ENCODE measurements at places on chromosomes 7 and 10.

DNA sequence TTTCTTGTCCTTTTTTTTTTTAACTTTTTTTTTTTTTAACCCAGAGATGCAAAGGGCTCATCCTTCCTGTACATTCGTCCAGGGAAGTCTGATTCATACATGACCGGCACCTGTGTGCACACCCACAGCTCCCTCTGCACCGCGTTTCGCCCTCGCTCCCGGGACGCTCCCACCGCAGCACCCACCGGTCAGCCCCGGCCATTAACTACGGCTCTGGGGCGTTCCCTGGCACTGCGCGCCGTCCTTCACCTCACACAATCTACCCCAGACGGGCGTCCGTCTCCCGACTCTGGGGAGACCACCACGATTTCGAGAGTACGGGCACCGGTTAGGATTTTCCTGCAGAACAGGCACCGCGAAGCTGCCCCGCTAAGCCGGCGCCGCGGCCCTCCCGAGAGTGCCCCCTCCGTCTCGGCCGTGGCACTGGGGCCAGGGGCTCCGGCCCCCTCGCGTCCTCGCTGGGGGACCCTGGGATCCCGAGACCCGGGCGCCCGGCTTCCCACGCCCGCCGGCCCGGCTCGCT is 452 bp downstream of the ATE1 start:
- peak; percentile 72 for DNase-seq

DNA sequence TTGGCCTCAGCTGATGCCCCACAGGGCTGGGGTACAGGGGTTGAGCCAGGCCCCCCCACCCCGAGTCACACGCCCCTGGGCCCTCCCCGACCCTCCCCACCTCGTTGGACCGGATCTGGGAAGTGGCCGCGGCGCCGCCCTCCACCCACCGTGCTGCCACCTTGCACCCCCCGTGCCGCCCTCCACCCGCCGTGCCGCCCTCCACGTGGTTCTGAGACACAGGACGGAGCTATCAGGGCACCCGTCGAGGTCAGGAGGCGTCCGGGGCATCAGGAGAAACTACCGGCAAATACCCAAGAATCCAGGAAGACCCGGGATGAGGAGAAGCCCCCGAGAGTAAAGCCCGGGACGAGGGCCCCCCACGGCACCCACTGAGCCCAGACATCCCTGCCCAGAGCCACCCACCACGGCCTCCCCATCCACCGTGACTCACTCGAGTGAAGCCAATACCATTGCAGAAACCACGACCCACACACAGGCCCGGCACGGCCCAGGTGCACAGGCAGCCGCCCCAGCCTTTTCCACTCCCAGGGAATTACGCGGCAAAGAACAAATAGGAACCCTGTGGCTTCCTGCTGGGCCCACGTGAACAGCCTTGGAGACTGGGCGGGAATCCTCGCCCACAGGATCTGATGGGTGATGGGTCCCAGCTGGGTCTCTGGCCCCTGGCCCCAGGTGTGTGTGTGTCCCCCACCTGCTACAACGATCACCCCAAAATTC is 34.0 kb downstream of the ADAP1 start:
- DNase-seq, result no peak

- DNase-seq, result no peak
These were observed 10.5 kb upstream of the GUSB start for GRCh38 chr7:65992526-65992925.

- no peak for DNase-seq
These were observed 402.6 kb downstream of the SORCS1 start for GRCh38 chr10:106761906-106762305.

GRCh38 chr7:80536426-80536825 is 24.6 kb upstream of the GNAT3 start:
- DNase-seq, result no peak

DNA sequence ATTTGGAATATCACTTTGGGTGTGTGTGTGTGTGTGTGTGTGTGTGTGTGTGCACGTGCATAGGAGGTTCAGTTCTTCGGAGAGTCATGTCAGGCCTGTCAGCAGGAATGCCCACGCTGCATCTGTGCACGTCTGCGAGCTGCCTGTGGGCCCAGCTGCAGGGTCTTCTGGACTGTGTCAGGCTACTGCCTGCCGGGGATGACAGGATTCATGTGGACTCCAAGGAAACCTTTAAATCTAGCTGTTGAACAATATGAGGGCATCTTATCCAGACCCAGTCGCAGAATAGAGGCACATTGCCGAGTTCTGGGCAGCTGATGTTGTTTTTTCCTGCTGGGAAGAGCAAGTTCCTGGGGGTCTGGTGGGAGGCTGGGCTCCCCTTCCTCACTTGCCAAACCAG is 19.0 kb downstream of the AQP1 start:
- DNase-seq, result no peak

DNA sequence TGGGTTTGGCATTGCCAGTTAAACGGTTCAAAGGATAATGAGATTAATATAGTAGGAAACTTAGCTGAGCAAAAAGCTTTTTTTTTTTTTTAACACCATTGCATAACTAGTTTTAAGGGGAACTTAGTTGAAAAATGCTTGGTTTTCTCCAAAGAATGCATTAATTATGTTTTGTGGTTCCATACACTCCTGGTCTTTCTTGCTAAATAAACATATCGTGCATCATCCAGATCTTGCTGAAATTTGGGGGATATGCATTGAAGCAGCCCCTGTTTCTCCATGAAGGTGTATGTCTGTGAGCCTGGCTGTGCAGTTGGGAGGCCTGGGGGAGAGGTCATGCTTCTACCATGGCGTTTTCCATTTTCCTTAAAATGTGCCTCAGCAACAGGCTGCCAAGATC is 558.2 kb upstream of the GALNT17 start:
- no peak for DNase-seq

DNA sequence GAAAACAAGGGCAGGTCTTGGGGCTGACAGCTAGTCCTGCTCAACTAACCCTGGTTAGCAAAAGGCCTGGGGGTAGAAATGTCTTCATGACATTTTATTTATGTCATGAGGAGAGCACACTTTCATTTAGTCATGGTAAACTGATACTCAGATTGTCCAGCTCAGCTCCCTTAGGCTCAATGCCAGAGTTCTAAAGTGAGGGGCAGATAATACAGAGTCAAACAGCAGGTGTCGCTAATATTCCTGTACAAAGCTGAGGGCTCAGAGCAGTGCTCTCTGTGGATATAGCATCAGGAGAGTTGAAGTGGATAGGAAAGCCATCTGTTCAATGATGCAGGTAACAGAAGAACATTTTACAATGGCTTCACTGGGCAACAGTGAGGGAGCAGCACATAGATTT is 26.8 kb upstream of the CALCR start:
- no peak for DNase-seq

- no peak for DNase-seq
These were observed 253.1 kb upstream of the SHH start for GRCh38 chr7:156065400-156065799.

DNA sequence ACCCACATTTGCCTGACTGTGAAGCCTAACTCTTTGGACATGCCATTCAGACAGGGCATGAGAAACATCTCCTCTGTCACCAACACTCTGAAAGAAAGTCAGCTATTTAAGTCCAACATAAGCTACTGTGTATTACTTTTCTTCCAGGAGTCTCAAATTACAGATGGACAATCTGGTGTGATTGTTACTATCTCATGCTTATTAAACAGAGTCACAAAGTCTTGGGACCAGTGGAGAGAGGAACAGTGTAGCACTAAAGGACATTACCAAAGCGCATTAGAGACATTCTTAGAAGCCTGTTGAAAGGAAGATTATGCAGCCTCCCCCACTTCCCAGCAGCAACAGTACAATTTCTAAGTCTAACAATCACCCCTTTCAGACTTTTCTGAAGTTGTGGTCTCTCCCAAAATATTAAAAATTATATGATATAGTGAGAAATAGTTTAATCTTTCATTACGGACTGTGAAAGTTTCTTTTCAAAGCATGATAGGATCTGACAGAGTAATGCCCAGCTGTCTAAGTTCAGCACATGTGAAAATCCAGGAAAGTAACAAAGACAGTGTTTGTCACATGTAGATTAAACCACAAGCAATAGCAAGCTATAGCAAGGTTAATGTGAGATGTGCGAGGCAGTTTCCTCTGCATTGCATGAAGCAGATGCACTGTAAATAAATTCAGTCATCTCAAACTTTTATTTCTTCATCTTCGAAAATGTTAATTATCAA is 280.9 kb upstream of the FZD8 start:
- no peak for DNase-seq

DNA sequence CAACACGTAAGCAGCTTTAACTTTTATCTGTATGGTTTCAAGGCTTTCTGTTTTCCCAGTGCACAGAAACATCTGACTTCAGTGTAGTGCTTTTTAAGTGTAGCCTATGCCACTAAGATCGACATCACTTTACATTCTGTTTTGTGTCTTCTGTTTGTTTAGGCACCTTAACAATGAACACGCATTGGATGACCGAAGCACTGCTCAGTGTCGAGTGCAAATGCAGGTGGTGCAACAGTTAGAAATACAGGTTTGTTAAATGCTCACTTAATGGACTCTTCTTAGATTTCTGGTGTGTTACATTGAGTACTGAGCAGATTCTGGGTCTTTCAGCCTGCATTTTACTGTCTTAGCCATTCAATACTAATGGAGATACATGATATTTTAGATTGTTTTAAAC is 237.4 kb downstream of the FOXP2 start:
- DNase-seq, result no peak

DNA sequence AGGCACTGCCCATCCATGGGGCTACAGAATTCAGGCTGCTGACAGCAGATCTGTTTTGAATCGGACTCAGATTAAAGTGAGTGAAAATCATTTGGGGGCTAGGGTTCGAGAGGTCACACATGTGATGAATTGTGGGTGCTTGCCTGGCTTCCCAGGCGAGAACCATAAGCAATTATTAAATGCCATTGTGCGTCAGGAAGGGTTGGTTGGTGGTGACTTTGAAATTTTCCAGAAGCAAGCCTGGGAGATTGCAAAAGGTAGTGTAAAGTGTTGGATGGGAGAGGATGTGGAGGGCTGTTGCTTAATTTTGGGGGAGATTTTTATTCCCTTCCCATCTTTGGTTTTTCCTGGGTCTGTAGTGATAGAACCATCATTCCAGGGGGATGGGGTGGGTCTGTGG is 34.6 kb downstream of the LRMDA start:
- no peak for DNase-seq

DNA sequence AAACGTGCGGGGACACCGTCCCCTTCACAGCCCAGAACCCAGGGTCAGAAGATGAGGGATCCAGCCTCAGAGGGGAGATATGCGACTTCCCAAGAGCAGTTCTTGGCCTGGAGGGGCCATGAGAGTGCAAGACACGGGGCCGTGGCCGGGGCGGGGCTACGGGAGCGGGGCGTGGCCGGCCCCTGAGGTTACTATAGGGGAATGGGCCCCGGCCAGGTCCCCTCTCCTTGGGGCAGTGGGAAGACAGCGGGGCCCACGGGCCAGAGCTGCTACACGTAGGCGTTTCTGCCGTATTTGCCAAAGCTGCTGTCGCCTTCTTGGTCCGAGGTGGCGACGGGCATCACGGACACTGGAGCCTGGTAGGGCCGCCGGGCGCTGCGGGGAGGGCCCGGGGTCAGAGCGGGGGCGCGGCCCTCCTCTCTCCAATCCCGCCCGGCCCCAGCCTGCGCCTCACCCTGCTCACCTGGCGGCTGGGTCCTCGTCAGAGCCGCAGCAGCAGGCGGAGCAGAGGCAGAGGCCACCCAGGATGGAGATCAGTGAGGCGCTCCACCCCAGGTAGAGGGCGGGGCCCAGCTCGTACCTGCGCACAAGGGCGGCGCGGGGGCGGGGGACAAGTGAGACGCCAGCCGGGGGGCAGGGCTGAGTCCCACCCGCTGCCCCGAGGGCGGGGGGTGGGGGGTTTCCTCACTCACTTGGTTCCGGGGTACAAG is 5.3 kb downstream of the CLDN15 start:
- DNase-seq, result no peak

DNA sequence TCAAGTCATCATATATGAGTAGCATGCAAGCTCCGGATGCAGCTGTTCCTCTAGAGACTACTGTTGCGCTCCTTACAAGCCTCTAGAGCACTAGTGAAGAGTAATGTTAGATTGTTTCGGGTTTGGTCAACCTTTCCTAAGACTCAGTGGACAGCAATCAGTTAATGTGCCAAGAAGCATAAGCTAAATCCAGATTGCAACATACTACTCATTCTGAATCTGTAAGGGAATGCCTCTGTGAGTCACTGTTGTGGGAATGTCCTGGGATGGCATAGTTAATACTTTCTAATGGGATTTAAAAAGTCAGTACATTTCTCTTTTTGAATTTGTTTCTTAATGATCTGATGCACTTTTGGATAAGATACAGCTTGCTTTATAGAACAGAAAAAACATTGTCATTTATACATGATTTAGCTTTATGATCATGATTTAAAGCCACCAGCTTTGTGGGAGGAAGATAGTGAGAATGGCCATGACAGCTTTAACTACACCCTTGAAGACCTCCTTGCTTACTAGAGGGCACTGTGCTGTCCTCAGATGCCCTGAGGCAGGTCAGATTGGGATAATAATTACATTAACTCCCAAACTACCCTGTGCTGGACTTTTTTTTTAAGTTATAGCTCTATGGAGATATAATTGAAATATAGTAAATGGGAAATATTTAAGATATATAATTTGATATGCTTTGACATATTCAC is 138.4 kb downstream of the SDK1 start:
- no peak for DNase-seq

GRCh38 chr10:75358835-75359421 is 42.6 kb downstream of the ZNF503 start:
- DNase-seq, result peak; percentile 97

DNA sequence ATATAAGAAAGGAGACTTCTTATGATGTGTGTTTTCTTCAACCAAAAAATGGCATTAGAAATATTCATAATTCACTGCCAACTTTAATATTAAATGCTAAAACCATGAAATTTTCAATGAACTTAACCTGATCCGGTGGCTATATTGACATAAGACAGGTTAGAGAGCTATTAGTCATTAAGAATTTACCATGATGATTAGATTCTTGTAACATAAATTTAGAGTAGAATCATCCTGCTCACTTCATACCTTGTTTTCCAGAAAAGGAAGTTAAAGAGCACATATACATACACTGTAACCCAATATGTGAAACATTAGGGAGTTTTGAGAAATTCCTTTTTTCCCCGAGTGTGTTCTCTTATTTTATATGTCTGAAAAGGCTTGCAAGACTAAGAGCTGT is 430.3 kb upstream of the SEMA3A start:
- no peak for DNase-seq

- no peak for DNase-seq
These were observed 97.1 kb downstream of the CREB5 start for GRCh38 chr7:28509251-28510025.

GRCh38 chr10:48399056-48399541 is 92.6 kb downstream of the MAPK8 start:
- no peak for DNase-seq

- no peak for DNase-seq
These were observed 16.2 kb upstream of the NME8 start for GRCh38 chr7:37832194-37832593.

- DNase-seq, result peak; percentile 76
These were observed 7.2 kb downstream of the C10orf90 start for GRCh38 chr10:126663328-126663727.

GRCh38 chr7:107045980-107046379 is 1.5 kb downstream of the PRKAR2B start:
- peak; percentile 39 for DNase-seq

Data from NB4 (cell line).